ENCODE measurements at places on chromosomes 6 and 20.

DNA sequence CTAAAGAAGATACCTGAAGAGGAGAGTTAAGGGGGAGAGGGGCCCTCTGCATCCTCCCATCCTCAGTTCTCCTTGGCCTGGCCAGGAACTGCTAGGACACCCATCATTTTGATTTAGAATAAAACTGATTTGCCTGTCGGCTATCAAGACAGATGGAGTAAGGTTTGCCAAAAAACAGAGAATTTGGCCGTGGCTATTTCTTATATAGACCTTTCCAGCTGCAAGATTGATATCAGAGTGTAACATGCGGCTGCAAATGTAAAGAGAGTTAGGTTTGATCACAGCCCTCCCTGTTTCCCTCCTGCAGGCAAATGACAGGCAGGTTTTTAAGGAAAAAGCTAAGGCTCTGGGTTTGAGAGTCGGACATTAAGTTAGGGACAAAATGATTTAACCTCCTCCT lies 226.6 kb upstream of the TAB2 start:
- DNase-seq: no peak

DNA sequence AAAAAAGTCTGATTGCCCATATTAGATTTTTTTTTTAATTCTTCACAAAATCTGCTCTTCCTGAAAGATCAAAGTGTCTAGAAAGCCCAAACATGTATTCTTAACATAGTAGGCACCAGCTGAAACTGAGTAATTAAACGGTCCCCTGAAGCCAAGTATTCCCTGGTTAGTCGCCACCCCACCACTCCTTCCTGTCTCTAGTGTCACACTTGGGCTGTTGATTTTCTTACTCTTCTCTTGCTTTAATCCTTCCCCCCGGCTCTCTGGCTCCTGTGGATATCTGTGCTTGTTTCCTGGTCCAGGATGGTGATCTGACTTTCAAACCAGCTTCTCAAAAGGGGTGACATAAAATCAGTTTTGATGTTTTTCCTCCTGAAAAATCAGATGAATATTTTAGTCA lies 162.9 kb downstream of the QKI start:
- DNase-seq: no peak

GRCh38 chr6:27879837-27880236 lies 32.4 kb downstream of the OR2B2 start:
- no peak for DNase-seq

DNA sequence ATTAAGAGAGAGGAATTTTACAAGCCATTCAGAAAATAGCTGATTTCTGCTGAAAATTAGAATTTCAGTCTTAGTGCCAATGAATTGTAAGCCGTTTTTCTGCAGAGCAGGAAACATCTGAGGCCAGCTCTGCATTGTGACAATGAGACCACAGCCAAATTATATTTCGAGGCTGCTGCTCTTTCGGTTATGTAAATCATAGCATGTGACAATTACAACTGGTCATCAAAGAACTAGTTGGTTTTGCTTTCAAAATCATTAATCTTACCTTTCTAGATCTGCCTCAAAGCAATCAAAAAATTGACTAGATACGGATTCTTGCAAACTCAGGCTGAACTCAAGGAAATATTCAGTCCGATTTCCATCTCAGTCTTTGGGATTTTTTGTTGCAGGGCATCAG lies 33.4 kb upstream of the INSM1 start:
- no peak for DNase-seq

GRCh38 chr6:169520104-169520503 lies 181.7 kb downstream of the WDR27 start:
- DNase-seq: no peak

GRCh38 chr6:155561257-155561965 lies 105.8 kb upstream of the NOX3 start:
- no peak for DNase-seq

DNA sequence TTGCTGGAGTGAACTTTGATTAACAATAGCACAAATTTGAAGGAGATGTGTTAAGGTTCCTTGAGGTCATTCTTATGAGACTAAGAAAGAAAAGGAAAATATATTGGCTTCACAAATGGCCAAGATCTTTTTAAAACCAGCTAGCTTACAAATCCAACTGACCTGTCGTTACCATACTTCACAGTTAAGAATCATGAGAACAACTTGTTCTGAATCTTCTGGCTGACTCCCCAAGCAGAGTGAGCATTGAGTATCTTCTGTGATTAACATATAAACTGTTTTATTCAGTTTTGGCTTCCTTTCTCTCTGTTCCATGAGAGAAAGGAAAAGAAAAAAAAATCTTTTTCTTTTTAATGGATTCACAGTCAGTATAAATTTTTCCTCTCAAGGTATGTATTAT lies 277.1 kb downstream of the KHDC1L start:
- DNase-seq: no peak

GRCh38 chr6:17574866-17575560 lies 25.1 kb upstream of the FAM8A1 start:
- DNase-seq: no peak

DNA sequence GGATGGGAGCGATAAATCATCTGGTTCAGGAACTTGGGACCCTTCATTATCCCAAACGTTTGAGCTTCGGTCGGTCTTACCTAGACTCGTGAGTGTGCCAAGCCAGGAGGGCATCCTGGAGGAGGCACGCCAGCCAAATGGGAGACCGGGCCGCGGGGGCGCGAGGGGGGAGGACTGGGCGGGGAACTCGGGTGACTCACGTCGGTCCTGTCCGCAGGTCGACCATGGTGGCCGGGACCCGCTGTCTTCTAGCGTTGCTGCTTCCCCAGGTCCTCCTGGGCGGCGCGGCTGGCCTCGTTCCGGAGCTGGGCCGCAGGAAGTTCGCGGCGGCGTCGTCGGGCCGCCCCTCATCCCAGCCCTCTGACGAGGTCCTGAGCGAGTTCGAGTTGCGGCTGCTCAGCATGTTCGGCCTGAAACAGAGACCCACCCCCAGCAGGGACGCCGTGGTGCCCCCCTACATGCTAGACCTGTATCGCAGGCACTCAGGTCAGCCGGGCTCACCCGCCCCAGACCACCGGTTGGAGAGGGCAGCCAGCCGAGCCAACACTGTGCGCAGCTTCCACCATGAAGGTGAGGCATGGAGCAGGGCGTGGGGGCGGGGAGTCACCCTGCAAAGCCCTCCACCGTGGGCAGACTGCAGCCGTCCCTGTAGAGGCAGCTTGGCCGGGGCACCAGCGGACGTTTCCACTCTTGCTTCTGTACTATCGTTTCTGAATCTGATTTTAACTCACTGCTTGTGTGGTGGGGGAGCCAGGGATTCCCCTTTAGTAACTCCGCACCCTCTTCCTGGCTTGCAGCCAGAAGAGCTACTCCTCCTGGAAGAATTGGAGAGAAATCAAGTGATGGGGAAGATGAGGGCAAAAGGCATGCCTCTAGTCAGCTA lies 2.7 kb downstream of the BMP2 start:
- DNase-seq: no peak

DNA sequence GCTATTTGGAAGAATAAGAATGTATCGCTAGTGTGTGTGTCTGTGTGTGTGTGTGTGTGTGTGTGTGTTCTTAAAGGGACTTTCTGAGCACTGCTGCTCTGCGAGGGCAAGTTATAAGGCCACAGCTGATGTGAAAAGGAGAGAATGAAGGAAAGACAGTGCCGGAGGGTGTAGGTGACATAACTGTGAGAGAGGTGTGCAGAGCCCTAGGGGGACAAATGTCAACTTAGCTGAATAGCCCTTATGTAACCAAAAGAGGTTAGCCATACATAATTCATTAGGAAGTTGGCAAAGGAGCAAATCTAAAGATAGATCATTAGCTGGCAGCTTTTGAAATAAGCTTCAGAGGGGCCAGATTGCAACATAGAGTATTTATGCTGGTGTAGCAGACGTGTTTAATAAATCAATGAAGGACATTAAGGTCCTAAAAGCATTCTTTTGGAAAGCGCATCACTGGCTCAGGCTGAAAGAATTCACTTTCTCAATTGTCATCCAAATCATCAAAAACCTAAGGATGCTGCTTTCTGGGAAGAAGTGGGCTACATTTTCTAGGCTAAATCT lies 81.0 kb downstream of the NDUFAF5 start:
- no peak for DNase-seq

- DNase-seq: no peak
Observed at GRCh38 chr20:59782986-59783640, 150.3 kb downstream of the SYCP2 start.

DNA sequence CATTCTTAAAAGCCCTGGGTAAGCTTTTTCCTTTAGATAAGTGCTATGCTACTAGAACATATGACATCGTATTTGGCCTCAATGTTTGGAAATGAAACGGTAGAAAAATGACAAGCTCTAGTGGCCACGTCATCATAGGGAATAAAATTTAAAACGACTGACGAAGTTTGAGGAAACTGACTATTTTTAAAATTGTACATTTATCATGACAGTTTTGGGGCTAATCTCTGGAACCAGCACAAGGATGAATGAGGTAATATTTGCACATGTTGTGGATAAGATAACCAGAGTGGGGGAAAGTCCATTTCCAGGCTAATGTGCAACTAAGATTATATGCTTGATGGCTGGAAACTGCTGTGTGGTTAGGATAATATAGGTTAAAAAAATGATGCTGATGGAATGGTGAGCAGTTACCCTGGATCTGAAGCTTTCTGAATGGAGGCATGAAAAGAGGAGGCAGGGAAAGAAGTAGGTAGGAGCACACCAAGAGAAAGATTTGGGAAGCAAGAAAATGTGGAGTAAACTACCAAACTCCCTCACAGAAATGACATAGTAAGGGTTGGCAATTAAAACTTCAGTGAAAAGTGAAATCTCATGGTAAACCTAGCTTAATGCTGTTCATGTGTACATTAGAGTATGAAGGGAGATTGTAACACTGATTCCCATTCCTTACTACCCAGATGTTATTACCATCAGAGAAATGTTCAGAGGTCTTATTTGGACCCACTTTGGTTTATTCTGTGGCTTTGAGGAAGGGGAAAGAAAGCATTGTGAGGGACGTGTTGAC lies 42.7 kb upstream of the CEP162 start:
- DNase-seq: no peak

DNA sequence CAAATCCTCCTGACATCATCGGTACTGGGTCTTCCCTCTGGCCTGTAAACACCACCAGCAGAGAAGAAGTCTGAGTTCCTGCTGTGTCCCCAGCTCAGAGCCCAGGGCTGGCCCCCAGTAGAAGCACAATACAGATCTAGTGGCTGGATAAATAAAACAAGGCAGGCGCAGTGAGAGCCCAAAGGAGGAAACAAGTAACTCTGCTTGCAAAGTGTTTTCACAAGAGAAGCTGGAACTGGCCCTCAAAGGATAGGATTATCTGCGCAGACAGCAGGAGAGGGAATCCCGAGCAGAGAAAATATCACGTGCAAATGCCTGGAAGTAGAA lies 205.1 kb downstream of the ZDHHC14 start:
- no peak for DNase-seq

- DNase-seq: no peak
Observed at GRCh38 chr20:36214684-36215256, 21.5 kb upstream of the AAR2 start.

DNA sequence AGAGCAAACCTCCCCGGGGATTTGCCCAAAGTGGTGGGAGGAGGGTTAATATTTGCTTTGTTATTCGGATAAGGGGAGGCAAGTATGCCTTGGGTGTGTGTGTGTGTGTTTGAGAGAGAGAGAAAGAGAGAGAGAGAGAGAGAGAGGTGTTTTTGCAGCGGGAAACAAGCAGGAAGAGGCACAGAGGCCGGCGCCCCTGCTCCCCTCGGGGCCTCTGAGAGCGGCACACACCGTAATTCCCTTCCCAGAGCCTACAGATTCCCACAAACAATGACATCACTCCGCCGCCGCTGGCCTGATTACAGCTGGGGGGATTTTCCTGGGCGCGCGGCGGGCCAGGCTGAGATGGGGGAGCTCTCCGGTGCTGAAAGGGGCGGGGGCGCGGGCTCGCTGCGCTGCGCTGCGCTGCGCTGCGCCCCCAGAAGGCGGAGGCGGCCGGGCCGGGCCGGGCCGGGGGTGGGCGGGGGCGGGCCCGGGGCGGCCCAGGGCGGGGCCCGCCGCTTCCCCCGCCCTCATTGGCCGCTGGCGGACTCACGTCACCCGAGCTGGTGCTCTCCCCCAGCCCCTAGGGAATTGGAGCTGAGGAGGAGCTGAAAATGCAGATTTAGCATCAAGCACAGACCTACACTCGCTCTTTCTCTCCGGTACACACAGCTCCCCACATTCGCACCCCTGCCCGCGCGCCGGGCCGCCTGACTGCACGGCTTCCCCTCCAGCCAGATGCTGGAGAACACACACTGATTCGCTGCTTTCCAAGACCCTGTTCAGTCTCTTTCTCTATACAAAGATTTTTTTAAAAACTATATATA lies at the start of gene PCSK2:
TSS of gene PCSK2 (plus strand) at position 631 of the 809 bp plus-strand sequence. CDS start 266 bp downstream, outside the sequence.
- DNase-seq: no peak

DNA sequence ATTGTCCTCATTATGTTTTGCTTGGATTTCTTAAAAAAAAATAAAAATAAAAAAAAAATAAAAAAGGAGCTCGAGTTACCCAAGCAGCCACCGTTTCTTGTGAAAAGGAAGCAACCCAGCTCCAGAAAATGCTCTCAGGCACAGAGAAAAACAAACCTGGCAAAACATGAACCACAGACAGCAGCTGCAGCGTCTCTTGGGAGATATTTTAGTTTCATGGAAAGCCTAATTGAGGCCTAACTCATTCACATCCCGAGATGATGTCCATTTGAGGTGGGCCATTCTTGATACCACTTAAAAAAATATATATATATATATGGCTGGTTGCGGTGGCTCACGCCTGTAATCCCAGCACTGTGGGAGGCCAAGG lies 13.7 kb upstream of the MRAP2 start:
- DNase-seq: no peak

- DNase-seq: no peak
Observed at GRCh38 chr20:57557926-57558613, 2.8 kb upstream of the PCK1 start.

DNA sequence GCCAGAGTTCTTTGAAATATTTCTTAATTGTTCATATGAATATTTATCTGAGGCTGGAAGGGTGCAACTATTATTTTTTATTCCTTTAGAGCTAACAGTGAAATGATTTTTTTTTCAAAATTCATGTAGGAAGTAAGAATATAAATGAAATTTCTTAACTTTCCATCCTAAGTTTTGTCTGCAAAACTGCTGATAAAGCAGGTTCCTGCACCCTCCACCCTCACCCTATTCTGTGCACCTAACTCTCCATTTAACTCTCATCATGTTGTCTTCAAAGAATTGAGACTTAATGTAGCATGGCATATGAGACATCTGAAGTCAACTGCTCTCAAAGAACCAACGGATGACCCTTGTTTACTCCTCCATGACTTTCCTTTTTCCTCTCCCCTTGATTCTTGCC lies 23.5 kb upstream of the MANEA start:
- DNase-seq: no peak
